Activated CD4-positive, alpha-beta memory T cell treated with anti-CD3 and anti-CD28 coated beads for 36 hours (primary cell): ENCODE measurements at places on chromosomes 3 and 15.

DNA sequence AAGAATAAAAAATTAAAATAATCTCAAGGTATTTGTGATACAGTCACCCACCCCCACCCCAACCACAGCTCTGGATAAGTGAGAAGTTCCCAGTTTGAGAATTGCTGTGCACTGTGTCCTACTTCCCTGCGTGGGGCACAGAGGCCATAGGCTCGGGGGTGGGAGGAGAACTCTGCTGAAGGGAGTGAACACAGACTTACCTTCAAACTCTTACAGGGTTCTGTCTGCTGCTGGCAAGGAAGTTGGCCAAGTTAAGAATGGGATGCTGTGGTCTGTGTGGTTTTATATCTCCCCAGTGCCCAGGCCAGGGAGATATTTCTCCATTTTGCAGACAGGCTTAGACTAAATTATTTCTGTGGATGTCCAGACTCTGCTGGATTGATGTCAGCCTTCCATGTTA is 37.6 kb downstream of the SPTSSB start:
- DNase-seq, result no peak

- no peak for DNase-seq
Measured at GRCh38 chr3:117101697-117102096, 392.1 kb downstream of the TUSC7 start.

- DNase-seq, result no peak
Measured at GRCh38 chr3:24937228-24937627, 442.6 kb upstream of the THRB start.

DNA sequence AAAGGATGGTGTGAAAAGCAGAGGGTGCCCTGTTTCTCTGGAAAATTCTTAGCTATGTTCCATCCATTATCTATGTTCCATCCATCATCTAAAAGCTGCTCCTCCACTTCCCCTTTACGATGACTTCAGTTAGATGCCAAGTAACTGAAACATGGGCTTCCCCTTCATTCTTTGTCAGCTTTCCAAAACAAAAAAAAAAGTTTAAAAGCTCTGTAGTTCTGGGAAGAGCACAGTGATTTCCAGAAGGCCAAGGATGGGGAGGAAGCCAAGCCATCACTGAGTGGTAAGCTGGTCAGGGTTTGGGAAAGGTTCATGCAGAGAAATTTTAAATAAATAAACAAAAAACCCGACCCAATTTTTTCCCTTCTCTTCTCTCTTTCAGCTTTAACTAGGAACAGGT is 111.5 kb downstream of the CFAP44 start:
- no peak for DNase-seq

DNA sequence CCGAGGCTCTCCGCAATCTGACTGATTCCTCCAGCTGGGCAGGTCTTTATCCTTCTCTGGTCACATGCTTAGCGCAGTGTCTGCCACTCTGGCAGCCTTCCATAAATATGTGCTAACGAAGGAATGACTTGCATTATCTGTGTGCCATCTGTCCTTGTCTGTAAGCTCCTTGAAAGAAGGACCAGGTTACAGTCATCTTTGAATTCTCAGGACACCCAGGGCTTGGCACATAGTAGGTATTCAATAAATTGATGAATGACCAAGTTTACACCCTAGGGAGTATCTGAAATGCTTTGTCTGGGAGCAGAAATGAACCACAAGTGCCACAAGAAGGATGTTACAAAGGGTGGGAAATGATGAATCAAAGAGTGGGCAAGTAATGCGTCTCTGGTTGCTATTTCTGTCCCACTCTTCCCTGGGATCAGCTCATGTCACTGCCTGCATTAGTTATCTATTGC is 16.5 kb upstream of the FAM3D start:
- no peak for DNase-seq

GRCh38 chr15:49047456-49047855 is 1.2 kb upstream of the SECISBP2L start:
- no peak for DNase-seq

- DNase-seq, result no peak
Measured at GRCh38 chr15:91133511-91133910, 33.5 kb downstream of the SV2B start.

DNA sequence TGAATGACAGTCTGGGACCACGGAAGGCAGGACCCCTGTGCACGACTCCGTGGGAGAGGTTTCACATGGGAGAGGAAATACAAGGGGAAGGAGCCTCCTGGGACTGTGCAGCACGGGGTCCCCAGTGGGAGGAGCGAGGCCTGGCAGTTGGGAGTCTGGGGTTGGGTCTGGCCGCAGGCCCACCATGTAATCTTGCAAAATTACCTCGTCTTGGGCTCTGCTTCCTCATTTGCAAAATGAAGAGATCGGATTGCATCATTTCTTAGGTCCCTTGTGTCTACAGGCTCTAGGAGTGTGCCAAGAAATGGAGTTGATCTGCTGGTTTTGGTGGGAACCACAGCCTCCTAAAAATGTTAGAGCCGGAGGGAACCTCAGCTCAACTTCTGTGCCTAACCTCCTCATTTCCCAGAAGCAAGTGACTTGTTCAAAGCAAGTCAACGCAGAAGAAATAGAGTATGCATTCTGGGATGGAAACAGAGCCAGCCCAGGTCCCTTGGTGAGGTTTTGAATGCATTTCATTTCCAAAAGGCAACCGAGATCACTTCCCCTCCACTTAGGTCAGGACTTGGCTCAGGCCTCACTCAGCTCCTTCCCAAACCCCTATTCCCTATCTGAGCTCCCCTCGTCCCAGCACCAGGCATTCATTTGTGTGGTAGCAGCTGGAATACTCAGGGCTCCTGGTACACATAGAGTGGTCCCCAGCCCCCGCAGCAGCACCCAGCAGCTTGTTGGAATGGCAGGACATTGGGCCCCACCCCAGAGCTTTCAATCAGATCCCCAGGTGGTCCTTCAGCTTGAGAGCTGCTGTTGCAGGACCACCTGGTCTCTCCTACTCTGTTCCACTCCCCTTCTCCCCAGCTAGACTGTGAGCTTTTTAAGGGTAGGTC is 267.7 kb downstream of the XXYLT1 start:
- no peak for DNase-seq

- DNase-seq, result peak; percentile 89
Measured at GRCh38 chr15:69757186-69757585, 304.6 kb downstream of the RPLP1 start.

DNA sequence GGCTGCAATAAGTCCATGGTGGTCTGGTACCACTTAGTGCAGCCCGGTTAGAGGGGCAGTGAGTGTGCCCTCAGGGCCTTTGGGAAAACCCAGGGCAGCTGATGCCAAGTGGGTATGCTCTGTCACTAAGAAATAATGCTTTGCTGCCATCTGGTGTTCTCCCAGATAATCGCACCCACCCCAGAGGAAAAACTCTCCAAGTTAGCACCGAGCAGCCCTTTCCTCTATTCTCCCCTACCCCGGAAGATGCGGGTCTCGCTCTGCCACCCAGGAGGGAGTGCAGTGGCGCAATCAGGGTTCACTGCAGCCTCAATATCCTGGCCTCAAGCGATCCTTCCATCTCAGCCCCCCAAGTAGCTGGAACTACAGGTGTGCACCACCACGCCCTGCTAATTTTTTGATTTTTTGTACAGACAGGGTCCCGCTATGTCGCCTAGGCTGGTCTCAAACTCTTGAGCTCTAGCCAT is 21.3 kb upstream of the DAPK2 start:
- DNase-seq, result peak; percentile 73

DNA sequence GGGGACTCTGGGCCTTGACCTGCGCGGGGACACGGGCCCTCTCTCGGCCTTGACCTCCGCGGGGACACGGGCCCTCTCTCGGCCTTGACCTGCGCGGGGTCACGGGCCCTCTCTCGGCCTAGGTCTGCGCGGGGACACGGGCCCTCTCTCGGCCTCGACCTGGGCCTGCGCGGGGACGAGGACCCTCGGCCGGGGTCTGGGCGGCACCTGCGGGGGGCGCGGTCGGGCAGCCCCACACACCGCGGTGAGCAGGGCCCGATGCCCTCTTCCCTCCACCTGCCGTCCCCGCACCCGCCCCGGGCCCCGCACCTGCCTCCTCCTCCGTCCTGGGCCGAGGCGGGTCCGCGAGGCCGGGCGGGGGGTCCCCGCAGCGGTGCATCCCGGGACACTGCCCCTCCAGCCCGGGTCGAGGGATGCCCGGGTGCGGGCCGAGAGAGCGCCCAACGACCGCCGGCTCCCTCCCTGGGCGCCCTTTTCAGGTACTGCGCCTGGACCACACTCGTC is 15.6 kb upstream of the CERS3 start:
- no peak for DNase-seq

GRCh38 chr15:64233299-64233698 is 70.5 kb upstream of the PPIB start:
- DNase-seq, result no peak

- no peak for DNase-seq
Measured at GRCh38 chr15:39539973-39540558, 40.8 kb upstream of the THBS1 start.

- DNase-seq, result peak; percentile 52
Measured at GRCh38 chr3:45109771-45110508, 36.2 kb downstream of the CDCP1 start.

DNA sequence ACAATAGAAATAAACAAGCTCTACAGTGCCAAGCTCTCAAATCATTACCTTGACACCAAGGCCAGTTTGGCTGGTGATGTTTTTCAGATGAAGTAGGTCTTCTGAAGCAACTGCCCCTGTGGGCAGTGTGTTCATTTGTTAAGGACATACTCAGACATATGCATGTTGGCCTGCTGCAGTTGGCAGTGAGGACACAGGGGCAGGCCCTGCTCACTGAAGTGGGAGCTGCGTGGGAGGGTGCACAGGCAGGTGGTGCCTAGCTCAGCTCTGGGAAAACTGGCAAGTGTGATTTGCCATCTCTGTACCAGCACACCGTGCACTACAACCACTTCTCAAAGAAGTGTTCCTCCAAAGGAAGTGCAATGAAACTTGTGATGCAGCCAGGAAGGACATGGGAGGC is 28.5 kb upstream of the SNRK start:
- no peak for DNase-seq

- no peak for DNase-seq
Measured at GRCh38 chr15:84839714-84840113, 22.6 kb downstream of the ALPK3 start.

DNA sequence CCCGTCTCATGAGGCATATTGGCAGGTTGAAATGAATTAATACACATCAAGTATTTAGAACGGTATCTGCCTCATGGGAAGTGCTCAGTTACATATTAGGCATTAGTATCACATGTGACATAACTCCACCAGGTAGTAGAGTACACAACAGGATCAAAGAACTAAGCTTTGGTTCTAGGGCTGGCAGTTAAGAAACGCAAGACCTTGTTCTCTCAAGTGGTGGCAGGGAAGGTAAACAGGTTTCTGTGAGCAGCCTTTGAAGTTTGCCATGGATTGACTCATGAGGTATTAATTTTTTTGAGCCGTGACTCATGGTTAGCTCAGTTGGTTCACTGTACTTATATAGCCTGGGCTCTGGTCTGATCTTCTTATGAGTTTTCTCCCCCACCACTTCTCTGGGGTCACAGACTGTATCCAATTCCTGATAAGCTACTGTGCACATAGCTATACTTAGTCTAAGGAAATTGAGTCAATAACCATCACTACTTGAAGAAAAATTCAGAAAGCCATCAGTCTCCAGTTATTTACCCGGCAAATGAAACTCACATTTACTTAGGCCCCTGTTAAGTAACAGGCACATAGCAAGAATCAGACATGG is 155.6 kb upstream of the STT3B start:
- DNase-seq, result peak; percentile 50

GRCh38 chr15:74252721-74253120 is 16.6 kb downstream of the CCDC33 start:
- DNase-seq, result no peak

DNA sequence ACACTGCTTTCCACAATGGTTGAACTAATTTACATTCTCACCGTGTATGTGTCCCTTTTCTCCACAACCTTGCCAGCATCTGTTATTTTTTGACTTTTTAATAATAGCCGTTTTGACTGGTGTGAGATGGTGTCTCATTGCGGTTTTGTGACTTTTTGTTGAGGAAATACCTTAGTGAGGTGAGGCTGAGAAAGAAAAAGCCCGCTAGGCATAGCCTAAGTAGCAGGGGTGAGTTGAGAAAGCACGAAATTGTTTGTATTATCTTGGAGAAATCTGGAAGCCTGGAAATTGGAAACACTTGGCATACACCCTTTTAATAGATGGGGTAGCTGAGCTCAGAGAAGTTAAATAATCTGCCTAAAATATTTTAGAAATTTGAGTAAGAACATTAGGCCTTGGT is 61.5 kb upstream of the CFAP161 start:
- DNase-seq, result no peak

DNA sequence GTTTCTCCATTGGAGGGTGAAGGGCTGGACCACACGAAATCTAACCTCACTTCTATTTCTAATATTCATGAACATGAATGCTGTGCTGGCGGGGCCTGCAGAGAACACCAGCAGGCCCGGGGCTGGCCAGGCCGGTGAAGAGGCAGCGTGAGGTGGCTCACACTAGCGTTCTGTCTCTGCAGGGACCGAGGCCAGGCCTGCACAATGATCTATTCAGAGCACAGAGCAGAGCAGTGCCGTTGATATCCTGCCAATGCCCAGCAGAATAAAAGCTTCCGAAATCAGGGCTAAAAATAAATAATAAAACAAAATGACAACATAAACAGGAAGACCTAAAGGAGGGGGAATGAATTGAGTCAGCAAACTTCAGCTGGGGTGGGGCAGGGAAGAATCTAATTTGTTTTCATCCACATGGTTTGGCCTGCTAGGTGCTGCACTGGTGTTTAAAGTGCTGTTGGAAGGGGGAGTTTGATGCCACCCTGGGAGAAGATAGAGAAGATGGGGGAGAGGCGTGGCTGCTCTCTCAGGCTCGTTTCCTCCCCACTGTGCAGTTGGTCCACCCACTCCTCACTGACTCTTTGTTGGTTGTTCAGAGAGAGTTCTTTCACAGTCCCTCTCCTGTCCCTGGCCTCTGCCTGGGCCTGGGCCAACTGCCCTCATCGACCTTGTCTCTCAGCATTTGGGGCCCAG is 837.1 kb downstream of the AGBL1 start:
- DNase-seq, result no peak

DNA sequence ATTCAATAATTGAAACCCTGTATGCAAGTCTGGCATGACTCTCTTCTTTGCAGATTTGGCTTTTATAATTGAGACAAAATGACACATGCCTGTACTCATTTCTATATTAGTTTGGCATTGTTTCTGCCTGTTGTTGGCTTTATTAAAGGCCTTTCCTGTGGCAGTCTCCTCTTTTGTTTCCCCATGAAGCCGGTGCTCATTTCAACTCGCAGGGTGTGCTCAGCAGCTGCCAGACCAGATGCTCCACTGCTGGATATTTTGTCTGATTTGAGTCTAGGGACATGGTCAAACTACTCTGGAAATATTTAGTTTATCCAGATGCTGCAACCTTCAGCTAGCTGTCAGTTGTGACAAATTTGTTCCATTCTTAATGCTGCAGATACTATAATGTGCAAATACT is 445.3 kb downstream of the NAALADL2 start:
- no peak for DNase-seq

- DNase-seq, result no peak
Measured at GRCh38 chr3:61681636-61682035, 120.3 kb downstream of the PTPRG start.

DNA sequence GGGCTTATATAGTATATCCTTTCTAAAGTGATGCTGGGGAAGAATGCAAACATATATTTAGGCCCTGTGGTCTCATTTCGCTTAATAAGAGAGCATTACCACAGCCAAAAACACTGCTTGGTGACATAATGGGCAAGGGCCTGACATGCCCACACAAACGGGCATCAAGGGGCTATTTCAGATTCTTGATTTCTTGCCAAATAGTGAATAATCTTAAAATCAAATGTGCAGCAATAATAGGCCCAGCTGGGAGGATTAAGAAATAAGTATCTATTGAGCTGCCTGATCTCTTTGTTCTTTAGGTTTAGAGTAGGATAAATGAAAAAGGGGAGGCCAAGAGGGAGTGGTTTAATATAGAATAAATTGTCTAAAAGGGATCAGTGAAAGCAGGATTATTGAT is 241.0 kb upstream of the GBE1 start:
- DNase-seq, result no peak

- no peak for DNase-seq
Measured at GRCh38 chr3:38626171-38626570, 23.3 kb downstream of the SCN5A start.
